ENCODE measurements at places on chromosomes 4 and X.

DNA sequence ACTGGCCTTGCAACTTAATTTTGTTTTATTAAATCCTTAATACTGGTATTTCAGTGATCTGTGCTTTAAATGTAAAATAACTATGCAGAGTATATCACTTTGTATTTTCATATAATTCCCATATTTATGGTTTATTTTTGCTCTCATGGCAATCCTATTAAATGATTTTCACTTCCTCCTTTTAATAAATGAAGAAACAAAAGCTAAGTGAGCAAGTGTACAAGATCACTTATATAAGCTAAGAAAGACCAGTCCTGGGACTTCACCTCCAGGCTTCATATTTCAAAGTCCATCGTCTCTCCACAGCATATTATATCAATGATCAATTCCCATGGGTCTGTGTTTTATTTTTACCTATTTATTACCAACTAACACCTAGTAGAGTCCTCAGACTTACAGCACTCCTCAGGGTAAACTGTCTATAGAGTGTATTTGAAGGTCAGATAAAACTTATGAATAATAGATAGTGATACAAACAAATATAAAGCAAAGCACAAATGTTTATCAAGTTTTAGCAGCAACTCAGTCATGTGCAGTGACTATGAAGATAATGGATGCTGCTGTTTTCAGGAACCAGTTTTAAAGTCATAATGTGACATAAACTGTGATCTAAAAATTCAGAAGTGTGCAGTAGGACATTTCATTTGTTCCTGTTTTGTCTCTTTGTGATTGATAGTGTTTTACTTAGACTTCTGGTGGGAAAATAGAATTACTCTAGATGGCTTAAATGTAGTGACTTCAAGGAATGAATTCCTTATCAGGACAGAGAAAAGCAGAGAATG is 56.8 kb downstream of the ARHGAP24 start:
- DNase-seq: no peak

GRCh38 chr4:119110121-119110520 is 25.5 kb upstream of the MYOZ2 start:
- no peak for DNase-seq

GRCh38 chrX:77436271-77436670 is 10.9 kb upstream of the FGF16 start:
- peak; percentile 50 for DNase-seq

DNA sequence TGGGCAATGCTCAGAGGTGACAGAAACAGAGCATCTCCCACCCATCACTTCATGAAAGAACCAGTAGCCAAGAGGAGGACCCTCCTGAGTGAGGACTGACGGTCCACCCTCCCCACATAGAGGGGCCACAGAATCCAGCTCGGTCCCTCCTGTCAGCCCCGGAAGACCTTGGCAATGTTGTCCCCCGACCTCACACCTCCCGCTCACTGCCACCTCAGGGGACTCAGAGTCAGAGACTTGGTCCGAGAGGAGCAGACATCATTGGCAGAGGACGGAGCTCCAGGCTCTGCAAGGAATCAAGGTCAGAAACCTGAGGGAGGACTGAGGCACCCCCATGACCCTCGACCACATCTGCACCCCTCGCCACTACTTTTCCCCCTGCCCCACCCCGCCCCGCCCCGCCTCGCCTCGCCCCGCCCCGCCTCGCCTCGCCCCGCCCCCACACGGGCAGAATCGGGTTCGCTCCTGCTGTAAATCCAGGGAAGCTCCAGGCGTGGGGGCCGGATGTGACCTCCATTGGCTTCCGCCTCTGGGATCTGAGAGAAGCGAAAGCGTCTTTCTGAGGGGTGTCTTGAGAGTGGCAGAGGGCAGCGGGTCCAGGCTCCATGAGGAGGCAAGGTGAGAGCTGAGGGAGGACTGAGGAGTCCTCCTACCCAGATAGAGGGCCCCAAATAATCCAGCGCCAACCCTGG is at the start of gene MAGEA11:
Gene MAGEA11, plus strand, starts transcription at position 516 of the 692 bp plus-strand sequence. CDS start 1,100 bp downstream, outside the sequence.
- DNase-seq: no peak

DNA sequence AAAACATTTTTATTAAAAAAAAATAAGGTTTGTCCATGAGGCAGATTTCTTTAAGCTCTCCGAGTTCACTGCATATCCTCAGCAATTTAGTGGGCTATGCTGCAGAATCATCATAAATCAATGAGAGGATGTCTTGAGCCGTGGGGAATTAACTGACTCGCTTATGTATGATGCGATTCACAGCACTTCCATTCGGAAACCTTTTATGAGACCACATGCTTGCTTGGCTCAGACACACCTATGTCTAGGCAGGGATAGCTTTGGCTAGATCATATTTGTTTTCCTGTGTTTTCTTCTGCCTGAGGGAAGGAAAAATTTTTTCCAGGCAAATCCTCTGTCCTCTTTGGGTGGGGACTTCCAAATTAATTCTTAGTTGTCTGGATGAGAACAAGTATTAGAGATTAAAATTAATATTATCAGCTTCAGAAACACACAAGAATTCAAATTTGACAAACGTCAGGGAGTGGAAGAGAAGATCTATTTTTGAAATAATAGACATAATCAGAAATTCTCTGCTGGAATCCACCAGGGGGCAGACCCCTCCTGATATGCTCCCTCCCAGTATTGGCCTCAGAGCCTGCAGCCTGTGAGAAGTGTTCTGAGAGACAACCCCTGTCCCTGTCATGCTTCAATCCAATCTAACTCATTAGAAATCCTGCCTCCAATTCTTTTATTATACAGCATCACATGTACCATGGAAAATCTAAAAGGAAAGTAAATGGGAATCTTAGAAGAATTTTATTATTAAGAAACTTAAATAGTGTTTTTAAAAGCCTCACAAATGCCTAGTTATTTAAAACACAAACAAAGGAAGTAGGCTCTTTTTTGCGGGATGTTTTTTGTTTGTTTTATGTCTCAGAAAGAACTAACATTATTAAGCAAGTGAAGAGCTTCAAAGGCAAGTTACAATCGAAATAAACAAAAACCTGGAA is 345.1 kb upstream of the TACR3 start:
- peak; percentile 73 for DNase-seq

GRCh38 chrX:48532161-48532560 is 7.4 kb upstream of the TBC1D25 start:
- peak; percentile 12 for DNase-seq

- no peak for DNase-seq
Observed at GRCh38 chrX:63581398-63581797, 203.6 kb downstream of the ARHGEF9 start.

GRCh38 chr4:38084877-38085711 is 124.9 kb downstream of the PTTG2 start:
- no peak for DNase-seq

DNA sequence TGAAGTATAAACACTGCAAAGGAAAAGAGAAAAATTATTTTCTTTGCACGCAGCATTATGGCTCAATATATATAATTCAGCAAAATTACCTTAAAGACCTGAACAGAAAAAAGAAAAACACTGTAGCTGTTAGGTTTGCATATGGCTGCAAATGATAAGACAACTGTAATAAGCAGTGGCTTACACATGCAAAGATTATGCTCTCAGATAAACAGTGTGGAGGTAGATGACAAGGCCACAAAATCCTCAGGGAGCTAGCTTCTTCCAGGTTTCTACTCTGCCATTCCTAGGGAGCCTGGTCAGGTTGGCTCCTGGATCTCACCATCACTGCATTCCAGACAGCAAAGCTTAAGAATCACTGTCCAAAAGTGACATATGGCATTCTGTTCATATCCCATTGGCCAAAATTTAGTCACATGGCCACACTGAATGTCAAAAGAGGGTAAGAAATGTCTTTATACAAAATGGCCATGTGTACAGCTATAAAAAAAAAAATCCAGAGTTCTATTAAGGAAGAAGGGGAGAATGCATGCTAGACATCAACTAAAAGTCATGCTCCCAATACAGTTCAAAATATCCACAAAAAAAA is 195.2 kb upstream of the SLC7A11 start:
- DNase-seq: no peak

DNA sequence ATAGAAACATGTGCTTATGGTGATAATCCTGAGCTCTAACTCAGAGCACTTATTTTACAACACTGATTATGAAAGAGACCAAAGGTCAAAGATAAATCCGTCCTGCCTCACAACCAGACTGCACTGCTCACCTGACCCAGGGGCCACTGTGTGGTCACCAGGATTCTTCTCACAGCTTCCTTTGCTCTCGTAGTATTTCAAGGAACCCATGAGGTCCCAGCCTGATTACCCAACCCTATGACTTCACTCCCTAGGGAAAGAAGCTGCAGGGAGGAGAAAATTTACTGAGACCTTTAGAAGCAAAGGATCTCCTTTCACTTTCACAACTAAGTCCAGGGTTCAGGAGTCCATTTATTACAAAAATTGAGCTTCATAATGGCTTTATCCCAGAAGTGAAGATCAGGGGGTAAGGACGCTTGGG is 9.6 kb downstream of the SLC25A5 start:
- DNase-seq: peak; percentile 91

- DNase-seq: no peak
Observed at GRCh38 chr4:184375027-184375426, 99.3 kb downstream of the IRF2 start.

- peak; percentile 68 for DNase-seq
Observed at GRCh38 chr4:86220121-86220520, 139.7 kb downstream of the MAPK10 start.

DNA sequence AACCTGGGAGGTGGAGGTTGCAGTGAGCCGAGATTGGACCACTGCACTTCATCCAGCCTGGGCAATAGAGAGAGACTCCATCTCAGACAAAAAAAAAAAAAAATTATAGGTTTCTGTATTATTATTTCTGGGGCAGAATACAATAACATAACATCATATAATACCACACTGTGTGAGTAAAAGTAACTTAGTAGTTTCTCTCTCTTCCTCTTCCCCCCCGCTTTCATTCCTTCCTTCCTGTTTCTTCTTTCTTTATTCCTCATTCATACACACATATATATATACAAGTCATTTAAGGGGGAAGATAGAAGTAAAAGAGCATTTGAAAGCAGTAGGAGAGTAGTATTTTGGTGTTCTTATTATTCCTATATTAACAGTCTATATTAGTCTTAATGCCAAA is 55.9 kb upstream of the FHDC1 start:
- no peak for DNase-seq

DNA sequence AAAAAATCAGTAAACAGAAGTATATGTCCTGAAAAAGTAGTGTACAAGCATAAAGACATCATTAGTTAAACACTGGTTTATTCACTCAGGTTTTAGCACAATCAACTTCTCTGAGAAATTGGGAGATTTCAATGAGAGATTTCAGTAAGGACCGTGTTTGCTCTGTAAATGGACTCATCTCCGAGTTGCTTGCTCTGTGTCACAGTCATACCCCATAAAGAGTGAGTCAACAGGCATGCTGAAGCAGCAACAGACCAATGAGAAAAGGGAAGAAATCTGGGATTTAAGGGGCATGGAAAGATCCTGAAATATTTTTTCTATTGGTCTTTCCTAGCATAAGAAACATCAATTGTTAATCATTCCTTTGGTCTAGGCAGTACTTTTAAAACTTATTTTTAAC is 4.7 kb downstream of the GLUD2 start:
- no peak for DNase-seq

DNA sequence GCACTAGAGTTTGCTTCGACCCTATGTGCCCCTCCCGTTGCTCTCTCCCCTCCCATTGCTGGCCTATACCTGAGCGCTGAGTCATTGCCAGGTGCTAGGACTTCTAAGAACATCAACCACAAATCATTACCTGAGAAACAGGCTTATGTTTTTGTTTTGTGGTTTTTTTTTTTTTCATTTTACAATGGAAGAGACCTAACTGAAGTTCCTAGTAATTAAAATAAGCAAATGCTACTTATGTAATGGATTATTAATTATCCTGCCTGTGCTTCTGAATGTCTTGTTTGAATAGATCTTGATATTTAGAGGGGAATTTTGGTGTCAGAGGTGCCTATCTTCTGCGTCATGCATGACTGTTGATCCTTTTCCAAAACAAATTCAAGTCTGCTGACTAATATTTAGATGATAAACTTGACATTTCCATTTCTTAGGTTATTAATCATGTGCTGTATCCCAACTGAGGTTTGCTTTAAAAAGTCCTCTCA is 275.4 kb upstream of the CPEB2 start:
- DNase-seq: no peak

DNA sequence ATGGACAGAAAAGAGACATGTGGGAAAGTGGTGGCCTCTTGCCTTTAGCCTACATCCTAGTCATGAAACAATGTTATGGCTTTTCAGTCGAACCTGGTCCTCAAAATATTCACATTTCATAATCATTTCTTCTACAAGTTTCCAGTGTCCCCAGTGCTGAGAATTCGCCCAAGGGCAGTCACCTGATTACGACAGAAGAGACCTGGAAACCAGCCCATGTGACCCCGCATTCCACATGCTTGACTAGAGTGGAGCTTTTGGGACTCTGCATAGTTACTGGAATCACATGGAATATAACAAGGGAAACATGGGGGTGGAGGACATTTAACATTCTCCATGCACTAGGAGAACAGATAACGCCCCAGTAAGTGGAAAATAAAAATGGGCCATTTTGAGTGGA is 100.1 kb downstream of the PPARGC1A start:
- DNase-seq: peak; percentile 46

DNA sequence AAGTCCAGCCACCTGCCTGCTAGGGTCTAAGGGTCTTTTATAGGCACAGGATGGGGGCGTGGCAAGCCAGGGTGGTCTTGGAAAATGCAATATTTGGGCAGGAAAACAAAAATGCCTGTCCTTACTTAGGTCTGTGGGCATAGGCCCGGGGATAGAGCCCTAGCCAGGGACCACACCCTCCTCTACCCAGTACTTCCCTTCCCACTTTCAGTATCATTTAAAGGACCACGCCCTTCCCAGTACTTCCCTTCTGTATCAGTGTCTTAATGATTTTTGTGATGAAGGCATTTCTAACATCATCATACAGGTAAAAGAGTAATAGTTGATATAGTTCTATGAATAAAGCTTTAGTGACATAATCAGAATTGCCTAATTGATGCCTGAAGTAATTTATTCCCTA is 11.4 kb downstream of the BANK1 start:
- no peak for DNase-seq

DNA sequence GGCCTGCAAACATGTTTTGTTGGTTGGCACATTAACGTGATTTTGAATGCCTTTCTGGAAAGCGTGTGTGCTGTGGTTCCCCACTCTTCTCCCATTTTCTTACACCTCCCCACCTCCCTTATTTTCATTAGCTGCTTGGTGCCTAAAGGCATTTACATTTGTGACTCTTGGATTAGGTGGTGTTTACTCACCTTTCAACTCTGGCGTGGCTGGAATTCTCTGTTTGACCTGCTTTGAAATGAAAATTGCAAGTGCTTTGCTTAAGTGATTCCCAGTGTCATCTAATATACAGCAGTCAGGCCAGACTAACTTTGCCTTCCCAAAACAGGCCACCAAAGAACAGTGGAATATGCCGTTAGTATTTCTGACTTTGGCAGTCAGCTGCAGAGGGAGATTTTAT is 80.5 kb downstream of the NHSL2 start:
- DNase-seq: no peak

GRCh38 chrX:11470250-11470974 is 177.2 kb downstream of the AMELX start:
- DNase-seq: peak; percentile 74

- DNase-seq: no peak
Observed at GRCh38 chrX:20372533-20372932, 105.8 kb upstream of the RPS6KA3 start.

GRCh38 chrX:63475200-63475599 is 124.1 kb upstream of the SPIN4 start:
- DNase-seq: no peak
